AG09309 (cell line): ENCODE measurements at places on chromosomes 4 and X.

- DNase-seq: no peak
These were observed 11.9 kb downstream of the SH3D19 start for GRCh38 chr4:151313306-151314009.

DNA sequence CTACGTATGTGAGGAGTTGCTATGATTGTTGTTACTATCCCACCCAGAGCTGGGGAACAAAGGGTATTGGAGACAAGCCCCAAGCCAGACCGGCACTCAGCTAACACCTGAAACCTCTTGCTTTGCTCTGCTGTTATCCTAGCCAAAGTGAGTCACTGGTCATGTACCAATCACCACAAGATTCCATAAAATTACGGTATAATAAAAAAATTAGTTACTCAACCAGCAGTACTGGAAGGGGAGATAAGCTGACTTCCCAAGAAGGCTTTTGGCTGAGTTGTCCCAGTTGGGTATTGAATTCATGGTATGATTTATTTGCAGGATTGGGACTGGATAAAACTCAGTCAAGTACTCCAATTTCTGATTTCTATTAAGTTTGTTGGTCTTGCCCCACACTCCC is 5.3 kb downstream of the EDA2R start:
- DNase-seq: peak; percentile 38

DNA sequence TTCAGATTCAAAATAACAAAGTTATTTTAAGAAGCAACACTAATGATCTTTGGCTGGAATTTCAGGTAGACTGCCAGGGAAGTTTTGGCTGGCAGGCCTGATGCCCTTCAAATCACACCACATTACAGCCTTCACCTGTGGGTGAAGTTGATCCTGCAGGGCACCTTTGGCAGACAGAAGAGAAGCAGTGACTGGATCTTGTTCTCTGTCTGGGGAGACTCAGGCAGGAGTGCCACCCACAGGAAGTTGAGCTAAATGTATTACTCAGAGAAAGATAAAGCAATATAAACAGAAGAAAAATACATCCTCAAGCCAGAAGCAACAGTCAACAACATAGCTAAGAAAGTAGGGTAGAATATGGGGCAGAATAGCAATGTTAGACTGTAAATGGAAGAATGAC is 12.8 kb upstream of the CFAP299 start:
- DNase-seq: no peak

DNA sequence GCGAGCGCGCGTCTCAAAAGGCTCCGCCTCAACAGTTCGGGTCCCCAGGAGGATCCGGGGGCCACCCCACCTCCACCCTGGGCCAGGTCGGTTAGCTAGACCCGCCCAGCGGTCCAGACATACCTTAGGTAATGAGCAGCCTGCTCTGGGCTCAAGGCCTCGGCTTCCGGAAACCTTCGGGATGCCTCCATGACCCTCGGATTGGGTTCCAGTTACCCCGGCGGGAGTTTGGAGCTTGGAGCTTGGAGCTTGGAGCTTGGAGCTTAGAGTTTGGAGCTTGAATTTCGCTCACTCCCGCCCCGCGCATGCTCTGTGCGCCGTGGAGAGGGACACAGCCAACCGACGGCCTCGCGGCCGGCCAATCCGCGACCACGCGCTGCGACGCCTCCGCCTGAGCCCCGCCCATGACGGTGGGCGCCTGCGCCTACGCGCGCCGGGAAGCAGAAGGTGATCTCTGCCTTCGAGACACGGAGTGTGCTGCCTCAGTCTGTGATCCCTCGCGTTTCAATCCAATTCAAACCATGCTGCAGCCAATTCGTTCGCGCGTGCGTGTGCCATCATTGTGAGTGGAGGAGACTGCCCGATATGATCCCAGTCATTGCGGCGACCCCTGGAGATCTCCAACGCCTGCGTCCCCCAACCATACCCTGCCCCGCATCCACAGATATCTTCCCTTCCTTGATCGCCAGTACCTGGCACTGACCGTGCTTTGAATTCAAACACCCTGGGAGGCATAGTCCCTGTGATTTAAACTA is at the start of gene ERCC6L:
Gene ERCC6L (minus strand): TSS at position 307 of the 755 bp plus-strand sequence. CDS start 116 bp downstream, at position 191.
- DNase-seq: peak; percentile 27

DNA sequence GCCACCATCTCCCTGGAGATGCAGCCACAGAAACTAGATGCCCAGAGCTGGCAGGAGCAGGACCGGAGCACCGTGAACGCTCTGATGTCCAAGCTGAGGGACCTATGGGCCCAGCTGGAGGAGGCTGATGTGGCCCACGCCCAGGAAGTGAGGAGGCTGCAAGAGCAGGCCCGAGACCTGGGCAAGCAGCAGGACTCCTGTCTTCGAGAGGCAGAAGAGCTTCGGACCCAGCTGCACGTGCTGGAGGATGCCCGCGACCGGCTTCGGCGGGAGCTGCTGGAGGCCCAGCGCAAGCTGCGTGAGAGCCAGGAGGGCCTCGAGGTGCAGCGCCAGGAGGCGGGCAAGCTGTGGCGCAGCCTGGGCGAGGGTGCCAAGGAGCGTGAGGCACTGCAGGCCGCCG is 14.2 kb downstream of the SMIM10L2A start:
- DNase-seq: no peak

DNA sequence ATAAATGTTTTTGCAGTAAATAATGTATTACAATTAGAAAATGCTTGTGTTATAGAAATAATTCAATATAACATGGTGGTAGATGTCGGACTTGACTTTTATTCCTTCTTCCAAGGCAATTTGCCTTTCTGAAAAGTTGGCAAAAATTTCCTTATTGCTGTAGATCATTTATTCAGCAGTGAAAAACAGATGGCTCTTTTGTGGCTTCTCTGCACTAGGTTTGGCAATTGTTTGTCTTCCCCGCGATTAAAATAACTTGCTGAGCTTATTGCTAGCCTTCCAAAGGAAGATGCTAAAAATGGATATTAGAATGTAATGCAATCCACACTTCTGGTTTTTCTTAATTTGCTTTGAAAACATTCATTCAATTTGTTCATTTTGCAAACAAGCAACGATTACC is 1977.9 kb upstream of the ADGRL3 start:
- no peak for DNase-seq

GRCh38 chr4:48259748-48260147 is 9.9 kb downstream of the TEC start:
- no peak for DNase-seq

GRCh38 chrX:135003876-135004623 is 13.3 kb downstream of the SMIM10 start:
- peak; percentile 48 for DNase-seq

DNA sequence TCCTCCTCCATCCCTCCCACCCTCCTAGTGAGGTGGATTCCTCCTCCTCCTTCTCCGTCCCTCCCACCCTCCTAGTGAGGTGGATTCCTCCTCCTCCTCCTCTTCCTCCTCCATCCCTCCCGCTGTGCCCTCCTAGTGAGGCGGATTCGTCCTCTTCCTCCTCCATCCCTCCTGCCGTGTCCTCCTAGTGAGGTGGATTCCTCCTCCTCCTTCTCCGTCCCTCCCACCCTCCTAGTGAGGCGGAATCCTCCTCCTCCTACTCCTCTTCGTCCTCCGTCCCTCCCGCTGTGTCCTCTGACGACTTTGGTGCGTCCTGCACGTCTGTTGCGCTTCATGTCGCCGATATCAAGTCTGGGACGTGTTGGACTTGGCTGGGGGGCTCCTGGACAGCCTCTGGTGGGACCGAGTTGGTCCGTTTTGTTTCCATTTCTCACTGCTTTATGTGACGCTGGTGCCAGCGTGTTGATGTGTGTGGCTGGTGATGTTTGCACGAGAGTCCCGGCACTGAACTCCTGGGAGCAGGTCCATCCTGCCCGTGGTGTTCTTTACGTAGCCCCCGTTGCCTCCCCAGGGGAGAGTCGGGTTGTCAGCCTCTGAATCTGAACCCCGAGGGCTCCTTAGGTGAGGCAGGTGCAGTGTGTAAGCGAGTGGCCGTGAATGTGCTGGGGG is 5.4 kb downstream of the AKAP17A start:
- DNase-seq: no peak

GRCh38 chr4:139774759-139775487 is 109.3 kb downstream of the MGST2 start:
- DNase-seq: no peak

- no peak for DNase-seq
These were observed 2.7 kb downstream of the UTP14A start for GRCh38 chrX:129908636-129909035.

GRCh38 chr4:71209161-71209560 is 129.7 kb upstream of the SLC4A4 start:
- DNase-seq: no peak

GRCh38 chr4:87093443-87094123 is 126.8 kb downstream of the KLHL8 start:
- no peak for DNase-seq

- DNase-seq: peak; percentile 44
These were observed 172.4 kb downstream of the PDGFC start for GRCh38 chr4:156799121-156799589.

DNA sequence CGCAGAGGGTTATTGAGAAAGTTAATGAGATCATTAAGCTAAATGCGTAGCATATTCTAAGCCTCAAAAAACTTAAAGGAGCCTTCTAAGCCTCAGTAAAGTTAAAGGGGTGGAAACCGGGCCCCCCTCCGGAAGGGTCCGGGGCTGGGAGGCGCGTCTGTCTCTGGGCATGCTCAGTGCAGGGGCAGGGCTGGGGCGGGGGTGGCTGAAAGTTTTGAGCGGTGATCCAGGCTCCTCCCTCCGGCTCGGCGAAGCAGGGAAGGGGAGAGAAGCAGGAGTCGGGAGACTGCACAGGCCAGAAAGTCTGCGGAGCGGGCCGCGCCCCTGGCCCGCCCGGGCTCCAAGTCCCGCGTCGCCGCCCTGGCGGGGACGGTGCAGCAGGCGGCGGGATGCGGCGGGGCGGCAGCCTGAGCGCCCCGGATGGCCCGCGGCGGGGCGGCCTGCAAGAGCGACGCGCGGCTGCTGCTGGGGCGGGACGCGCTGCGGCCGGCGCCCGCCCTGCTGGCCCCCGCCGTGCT is at the start of gene EVC:
Gene EVC (plus strand): TSS at position 241 of the 518 bp plus-strand sequence. CDS start 180 bp downstream, at position 421.
- DNase-seq: no peak

DNA sequence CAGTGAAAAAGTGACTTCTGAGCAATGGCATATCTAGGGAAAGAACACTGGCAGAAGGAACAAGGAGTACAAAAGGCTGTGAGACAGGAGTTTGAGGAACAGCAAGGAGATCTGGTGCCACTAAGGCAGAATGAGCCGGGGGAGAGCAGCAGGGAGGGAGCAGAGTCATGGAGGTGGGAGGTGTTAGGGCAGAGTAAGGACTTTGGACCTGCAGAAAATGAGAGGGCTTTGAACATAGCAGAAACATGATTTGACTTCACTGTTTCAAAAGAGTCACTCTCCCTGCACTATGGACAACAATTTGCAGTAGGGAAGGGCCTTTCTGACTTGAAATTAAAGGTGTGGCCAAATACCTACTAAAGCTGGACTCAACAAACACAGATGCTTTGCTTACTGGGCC is 356.2 kb downstream of the ADGRL3 start:
- DNase-seq: no peak

- DNase-seq: no peak
These were observed 244.2 kb downstream of the FSTL5 start for GRCh38 chr4:161919442-161920220.

GRCh38 chr4:5118091-5118786 is 67.0 kb downstream of the STK32B start:
- no peak for DNase-seq

GRCh38 chrX:16804923-16805464 is 18.7 kb downstream of the TXLNG start:
- DNase-seq: no peak

- DNase-seq: no peak
These were observed 55.7 kb downstream of the TIGD2 start for GRCh38 chr4:89166971-89167475.

GRCh38 chrX:96689991-96690390 is 5.3 kb downstream of the DIAPH2 start:
- DNase-seq: no peak

- no peak for DNase-seq
These were observed 5.0 kb downstream of the TDO2 start for GRCh38 chr4:155908187-155909139.

- no peak for DNase-seq
These were observed 809 bp downstream of the MND1 start for GRCh38 chr4:153345012-153345981.

DNA sequence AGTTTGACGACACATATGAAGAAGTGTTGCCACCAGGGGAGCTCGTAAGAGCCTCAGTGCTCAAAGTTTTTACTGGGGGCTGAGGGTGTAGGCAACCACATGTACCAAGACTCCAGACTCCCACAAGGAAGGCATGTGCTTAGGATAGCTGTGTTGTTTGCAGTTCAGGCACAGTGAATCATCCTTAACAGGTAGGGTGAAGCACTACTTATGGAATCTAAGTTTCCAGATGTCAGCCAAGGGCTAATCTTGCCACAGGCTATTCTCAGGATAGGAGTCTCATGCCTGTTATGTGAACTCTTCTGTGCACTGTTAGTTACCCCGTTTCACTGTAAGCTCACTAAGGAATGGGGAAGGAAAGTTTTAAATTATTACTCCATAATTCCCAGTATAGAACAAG is 202.6 kb downstream of the TMA16 start:
- no peak for DNase-seq

GRCh38 chrX:18448416-18448815 is 23.0 kb downstream of the CDKL5 start:
- DNase-seq: no peak

DNA sequence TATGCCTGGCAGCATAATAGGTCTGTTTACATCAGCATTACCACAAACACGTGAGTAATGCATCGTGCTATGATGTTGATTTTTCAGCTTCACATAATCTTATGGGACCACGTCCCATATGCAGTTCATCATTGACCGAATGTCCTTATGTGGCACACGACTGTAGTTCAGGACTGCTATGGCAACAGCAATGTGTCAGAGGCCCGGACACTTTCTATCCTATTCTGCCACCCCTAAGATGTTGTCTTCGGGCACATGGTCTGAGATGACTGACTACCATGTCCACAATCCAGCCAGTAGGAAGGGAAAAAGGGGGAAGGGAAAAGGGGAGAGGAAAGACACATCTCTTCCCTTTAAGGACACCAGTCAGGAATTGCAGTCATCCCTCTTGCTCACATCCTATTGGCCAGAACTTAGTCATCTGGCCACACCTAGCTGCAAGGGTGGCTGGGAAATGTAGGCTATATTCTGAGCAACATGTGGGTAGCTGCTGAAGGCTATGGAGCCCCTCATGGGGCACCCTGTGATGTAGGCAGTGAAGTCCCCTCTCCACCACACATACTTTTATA is 196.0 kb upstream of the RBPJ start:
- DNase-seq: no peak

GRCh38 chr4:78528327-78528726 is 23.2 kb upstream of the ANXA3 start:
- no peak for DNase-seq
